ENCODE measurements at places on chromosomes 16 and 17.
A peak's percentile ranks its signal among the peaks of the same experiment; 100 is the strongest.

- no peak for DNase-seq
Measured at GRCh38 chr17:80242505-80242904, 18.1 kb upstream of the RNF213 start.

DNA sequence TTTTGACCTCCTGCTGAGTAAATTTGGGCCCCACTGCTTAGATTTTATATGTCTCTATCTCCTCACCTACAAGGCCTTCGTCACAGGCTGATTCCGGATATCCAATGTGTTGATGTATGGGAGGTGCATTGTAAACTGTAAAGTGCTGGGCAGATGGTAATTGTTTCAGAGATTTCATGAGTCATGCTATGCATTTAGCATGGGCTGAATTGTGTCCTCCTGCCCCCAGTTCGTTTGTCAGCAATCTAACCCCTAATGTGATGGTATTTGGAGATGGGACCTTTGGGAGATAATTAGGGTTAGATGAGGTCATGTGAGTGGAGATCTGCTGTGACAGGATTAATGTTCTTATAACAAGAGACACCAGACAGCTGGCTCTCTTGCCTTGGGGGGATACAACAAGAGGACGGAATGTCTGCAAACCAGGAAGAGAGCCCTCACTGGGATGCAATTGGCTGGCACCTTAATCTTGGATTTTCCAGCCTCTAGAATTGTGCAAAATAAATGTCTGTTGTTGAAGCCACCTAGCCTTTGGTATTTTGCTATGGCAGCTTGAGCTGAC lies 101.8 kb upstream of the NLRP1 start:
- no peak for DNase-seq

- no peak for DNase-seq
Measured at GRCh38 chr17:80441598-80442322, 26.8 kb downstream of the ENDOV start.

DNA sequence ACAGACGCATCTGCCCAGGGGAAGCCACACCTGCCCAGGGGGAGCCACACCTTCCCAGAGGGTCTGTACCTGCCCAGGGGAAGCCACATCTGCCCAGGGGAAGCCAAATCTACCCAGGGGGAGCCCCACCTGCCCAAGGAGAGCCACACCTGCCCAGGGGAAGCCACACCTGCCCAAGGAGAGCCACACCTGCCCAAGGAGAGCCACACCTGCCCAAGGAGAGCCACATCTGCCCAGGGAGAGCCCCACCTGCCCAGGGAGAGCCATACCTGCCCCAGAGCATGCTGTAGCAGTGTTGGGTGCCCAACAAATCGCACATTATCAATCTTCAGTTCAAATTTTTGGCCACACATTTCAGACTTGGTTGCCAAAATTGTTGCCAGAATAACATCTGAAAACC lies 19.6 kb downstream of the NPRL3 start:
- no peak for DNase-seq

- no peak for DNase-seq
Measured at GRCh38 chr16:4194661-4195060, 47.2 kb downstream of the SRL start.

- DNase-seq = no peak
Measured at GRCh38 chr17:46027048-46027975, 28.3 kb downstream of the STH start.

DNA sequence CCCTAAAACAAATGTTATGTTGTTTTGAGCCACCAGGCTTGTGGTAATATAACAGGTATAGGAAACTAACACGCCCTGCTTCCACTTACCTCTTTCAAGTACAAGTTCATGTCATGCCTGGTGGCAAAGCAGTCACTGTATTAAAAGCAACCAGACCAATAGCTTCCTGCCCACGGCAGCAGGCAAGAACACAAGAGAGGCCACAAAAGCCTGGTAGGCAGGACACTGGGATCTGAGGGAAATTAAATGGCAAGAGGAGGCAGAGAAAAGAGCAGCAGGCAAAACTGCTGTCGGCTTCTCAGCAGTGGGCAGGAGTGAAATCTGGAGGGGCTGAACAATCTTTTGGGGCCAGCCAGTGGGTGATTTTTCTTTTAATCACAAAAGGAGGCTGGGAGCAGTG lies 2.2 kb downstream of the CYTH1 start:
- DNase-seq = peak; percentile 89

DNA sequence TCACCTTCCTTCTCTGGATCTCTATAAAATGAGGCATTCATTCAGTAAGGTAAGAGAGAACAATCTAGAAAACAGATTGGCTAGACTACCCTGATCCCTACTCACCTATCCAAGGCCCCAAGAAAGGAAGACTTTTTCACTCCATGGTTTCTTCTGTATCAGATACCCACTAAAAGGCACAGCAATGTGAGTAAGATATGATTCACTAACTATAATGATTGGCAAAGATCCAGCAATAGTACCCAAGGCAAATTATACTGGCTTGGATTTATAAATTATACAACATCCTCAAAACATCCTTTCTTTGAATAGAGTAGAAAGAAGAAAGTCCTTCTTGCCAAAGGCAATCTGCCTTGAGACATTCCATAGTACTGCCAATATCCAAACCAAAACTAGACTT lies 1432.0 kb upstream of the GOT2 start:
- no peak for DNase-seq

GRCh38 chr17:75228305-75228704 lies 22.8 kb downstream of the NUP85 start:
- no peak for DNase-seq

- DNase-seq = no peak
Measured at GRCh38 chr16:60582528-60582927, 1453.7 kb downstream of the CDH8 start.

- no peak for DNase-seq
Measured at GRCh38 chr16:78972986-78973385, 627.6 kb downstream of the MAF start.

GRCh38 chr16:84291226-84291625 lies 3.5 kb upstream of the WFDC1 start:
- no peak for DNase-seq

- peak; percentile 56 for DNase-seq
Measured at GRCh38 chr16:53098526-53099317, 43.9 kb downstream of the CHD9 start.

GRCh38 chr17:82029391-82029790 lies 2.1 kb upstream of the RAC3 start:
- DNase-seq = no peak

DNA sequence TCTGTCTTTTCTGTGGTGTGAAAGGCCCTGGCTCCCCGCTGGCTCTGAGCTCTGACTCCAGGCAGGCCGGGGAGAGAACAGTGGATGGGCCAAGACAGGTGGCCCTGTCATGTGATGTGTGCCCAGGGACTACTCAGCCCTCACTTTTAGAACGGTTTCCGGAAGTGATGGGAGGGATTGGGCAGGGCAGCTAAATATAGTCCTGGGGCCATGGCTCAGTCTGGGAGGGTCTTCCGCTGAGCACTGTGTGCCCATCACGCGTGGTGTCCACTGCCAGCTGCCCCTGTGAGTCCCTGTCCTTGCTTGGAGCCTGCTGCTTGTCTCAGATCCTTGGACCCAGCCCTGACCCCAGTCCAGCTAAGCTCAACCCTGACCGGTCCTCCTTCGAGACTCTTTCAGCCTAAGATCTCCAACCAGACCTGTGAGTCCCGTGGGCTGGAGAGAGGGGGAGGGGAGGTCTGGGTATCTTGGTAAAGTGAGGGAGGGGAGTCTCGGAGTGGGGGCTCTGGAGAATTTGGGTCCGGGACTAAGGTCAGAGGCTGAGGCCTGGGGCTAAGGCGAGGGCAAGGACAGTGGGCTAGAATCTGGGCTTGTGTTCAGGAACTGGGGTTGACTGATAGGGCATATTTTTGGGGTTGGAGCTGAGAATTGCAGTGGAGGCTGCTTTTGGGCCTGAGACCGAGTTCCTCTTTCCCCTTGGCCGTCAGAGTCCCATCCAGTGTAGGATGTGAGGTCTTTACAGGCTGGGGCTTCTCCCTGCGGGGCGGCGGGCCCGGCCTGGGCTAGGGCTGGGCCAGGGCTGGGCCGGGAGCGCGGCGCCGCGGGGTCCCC lies at the start of gene TRIM72:
Gene TRIM72 (plus strand): TSS at position 243 of the 831 bp plus-strand sequence. CDS start 620 bp downstream, outside the sequence.
- DNase-seq = no peak

DNA sequence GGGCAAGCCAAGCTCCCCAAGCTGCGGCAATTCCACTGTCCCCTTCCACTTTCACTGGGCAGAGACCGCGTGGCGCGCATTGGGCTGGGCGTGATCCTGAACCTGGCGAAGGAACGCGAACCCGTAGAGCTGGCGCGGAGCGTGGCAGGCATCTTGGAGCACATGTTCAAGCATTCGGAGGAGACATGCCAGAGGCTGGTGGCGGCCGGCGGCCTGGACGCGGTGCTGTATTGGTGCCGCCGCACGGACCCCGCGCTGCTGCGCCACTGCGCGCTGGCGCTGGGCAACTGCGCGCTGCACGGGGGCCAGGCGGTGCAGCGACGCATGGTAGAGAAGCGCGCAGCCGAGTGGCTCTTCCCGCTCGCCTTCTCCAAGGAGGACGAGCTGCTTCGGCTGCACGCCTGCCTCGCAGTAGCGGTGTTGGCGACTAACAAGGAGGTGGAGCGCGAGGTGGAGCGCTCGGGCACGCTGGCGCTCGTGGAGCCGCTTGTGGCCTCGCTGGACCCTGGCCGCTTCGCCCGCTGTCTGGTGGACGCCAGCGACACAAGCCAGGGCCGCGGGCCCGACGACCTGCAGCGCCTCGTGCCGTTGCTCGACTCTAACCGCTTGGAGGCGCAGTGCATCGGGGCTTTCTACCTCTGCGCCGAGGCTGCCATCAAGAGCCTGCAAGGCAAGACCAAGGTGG lies 9.8 kb downstream of the SARM1 start:
- no peak for DNase-seq

- DNase-seq = no peak
Measured at GRCh38 chr16:11603331-11603750, 16.6 kb upstream of the LITAF start.

DNA sequence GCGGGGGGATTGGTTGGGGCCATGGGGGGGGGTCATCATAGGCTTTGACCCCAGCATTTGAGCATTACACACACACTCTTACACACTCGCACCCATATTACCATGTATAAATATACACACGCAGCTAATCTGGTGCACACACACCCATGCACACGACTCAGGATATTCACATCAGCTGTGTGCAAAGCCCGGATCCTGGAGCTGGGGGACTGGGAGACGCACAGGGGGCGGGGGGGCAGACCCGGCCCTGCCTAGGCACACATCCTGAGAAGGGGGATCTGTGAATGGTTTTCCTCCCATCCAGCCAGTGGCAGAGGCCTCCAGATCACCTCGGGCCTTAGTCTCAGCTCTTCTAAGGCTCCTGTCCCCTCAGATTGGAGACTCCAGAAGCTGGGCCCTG lies 5.6 kb downstream of the ASGR2 start:
- DNase-seq = no peak

- no peak for DNase-seq
Measured at GRCh38 chr17:49834118-49834743, 13.6 kb downstream of the TAC4 start.

DNA sequence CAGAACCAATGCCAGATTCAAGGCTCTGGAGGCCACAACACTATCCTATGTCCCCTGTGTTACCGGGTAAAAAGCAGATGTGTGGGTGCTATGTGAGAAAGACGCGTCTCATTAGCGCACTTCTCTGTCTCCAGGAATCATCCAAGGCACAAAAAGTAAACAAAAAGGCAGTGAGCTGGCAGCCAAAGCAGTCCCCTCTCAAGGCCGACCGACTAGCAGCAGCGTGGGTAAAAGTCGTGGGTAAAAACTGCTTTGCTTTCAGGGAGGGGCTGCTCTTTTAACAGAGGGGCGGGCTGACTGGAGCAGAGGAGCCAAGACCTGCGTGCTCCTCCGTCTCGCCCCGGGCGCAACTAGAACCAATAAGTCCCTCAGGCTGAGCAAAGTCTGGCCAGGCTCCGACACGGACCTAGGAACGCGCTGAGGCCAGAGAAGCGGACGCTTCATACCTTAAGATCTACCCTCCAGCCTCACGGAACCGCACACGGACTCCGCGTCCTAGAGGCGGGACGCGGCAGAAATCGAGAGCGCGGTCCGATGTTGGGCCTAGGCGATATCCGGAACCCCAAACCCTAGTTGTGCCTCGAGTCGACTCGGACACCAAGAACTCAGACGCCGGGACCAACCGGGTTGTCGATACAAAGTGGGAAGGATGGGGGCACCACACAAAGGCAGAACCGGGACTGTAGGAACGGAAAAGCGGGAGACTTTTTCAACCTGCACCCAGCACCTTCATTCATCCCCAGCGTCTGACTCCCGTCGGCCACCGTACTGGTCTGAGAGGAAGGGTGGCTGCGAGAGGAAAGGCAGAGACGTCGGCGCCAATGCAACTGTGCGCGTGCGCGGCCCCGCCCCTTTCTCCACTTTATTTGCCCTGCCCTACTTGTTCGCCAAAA lies at the start of gene INTS2:
Gene INTS2 (minus strand): TSS at position 775 of the 893 bp plus-strand sequence. CDS start 1,338 bp downstream, outside the sequence.
- DNase-seq = peak; percentile 96

DNA sequence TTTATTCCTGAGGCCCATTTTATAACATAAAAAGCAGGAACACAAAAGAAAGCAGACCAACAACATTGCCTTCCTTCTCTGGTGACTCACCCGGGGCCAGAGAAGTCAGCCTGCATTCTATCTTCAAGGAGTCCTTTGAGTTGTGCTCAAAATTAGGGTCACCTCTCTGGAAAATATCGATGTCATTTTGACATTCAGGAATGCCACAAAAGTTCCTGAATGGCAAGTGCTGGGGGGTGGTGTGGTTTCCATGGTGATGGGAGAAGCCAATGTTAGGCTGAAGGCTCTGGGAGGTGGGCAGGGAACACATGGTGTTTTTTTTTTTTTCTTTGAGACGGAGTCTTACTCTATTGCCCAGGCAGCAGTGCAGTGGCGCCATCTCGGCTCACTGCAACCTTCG lies 159.6 kb downstream of the HAPSTR1 start:
- no peak for DNase-seq

DNA sequence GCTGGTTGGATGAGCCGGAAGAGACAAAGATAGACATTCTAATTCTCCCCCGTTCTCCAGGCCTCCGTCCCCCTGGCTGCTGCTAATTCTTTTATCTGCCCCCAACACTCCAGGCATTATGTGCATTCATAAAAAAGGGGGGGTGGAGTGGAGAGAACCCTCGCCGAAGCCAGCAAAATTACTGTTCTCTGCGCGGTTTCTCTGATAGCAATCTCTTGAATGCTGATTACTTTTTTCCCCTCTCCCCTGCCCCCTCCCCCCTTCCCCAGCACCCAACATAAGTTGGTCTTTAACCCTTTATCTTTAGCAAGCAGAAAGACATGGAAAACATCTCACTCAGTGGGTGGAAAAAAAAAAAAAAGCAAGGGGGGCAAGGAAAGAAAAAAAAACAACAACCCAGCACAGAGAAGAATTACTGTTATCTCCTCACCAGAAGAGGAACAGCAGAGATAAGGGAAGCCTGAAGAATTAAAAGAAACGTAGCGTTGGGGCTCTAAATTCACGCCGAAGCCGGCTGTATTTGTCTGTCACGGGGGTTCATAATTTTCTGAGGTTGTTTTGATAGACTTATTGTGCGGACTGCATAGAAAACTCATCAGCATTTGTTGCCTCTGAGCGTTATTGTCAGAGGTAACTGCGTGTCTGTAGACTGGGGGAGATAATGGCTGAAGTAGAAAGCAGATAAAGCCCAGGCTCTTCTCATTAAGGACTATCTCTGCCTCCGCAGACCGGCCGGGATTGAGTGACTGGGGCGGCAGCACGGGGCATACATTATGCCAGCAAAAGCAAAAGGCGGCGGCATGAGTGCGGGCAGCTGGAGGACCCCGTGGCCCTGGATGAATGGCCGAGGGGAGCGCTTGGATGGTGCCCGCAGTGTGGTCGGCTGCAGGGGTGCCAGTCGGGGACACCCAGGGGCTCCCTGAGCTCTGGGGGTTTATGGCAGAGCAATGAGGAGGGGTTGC lies 126.9 kb downstream of the MRM1 start:
- DNase-seq = no peak

- peak; percentile 19 for DNase-seq
Measured at GRCh38 chr16:75580-76501, 2.2 kb upstream of the MPG start.

GRCh38 chr17:45008216-45008615 lies 40.1 kb upstream of the C1QL1 start:
- DNase-seq = no peak
